ENCODE measurements at places on chromosomes 11 and 22.

- H3K36me3 ChIP-seq: peaks cover 2% of the 10 kb centered on the region
- no peak overlapping the region for H3K27ac ChIP-seq
- no peak overlapping the region for H3K4me3 ChIP-seq
- H3K4me1 ChIP-seq: no peaks in the 10 kb centered on the region
- DNase-seq: no peak
Measured at GRCh38 chr11:70883323-70883940, 368.9 kb downstream of the SHANK2 start.

DNA sequence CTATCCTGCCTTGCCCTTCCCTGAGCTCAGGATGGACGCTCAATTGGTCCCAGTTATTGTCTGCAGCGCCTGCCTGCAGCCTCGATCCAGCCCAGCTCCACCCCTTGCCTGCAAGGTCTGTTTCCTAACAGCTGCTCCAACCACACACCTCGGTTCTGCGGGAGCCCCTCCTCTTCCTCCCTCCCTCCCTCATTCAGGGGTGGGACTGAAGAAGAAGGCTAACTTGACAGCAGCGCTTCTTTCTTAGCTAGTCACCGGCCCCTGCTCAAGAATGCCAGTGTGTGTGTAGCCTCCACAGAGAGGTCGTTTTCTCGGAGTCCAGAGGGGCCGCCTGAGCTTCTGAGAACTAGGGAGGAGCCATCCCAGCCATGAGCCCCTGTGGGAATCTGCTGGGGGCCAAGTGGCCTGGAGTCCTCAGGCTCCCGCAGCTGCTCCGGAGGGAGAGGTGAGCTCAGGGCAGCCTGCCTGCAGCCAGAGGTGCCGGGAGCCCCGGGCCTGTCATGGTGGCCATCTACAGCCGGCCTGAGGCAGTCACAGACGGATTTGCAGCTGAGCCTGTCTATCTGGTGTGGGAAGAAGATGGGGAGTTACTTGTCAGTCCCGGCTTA, 36.1 kb downstream of the LIMK2 start:
- H3K27ac ChIP-seq: peak overlapping the region; percentile 81
- H3K27me3 ChIP-seq: no peaks in the 10 kb centered on the region
- DNase-seq: peak; percentile 82
- peak overlapping the region; percentile 30 for H3K4me3 ChIP-seq
- no peaks in the 10 kb centered on the region for H3K36me3 ChIP-seq
- H3K4me1 ChIP-seq: peaks cover 75% of the 10 kb centered on the region

DNA sequence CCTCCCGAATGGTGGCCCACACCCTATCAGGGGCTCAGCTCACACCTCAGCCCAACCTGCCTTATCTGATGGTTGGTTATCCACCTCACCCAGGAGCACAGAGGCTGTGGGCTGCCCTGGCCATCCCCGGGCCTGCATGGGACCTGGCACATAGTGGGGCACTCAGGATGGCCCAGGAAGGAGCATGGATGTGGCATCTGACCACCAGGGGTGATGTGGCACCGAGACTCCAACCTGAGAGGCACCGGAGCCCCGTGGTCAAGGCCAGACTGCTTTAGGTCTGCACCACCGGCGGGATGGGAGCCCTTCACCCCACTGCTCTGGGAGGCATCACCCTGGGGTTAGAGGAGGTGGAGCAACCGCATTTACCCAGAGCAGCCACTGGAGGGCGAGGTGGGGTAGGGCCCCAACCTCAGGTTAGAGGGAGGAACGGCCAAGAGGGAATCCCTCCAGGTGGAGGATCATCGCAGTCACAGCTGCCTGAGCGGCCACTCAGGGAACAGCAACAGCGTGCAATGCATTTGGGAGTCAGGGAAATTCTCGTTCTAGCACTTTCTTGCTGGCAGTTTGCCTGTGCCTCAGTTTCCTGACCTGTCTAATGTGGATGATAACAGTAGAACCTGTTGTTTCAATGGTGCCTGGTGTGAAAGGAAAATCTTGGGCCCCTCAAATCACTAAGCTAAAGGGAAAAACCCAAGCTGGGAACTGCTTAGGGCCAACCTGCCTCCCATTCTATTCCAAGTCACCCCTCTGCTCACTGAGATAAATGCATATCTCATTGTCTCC, 52.9 kb upstream of the CARS1 start:
- no peaks in the 10 kb centered on the region for H3K36me3 ChIP-seq
- H3K4me3 ChIP-seq: no peak overlapping the region
- no peak overlapping the region for H3K27ac ChIP-seq
- H3K27me3 ChIP-seq: no peaks in the 10 kb centered on the region

- no peak for DNase-seq
- H3K27me3 ChIP-seq: no peaks in the 10 kb centered on the region
- no peaks in the 10 kb centered on the region for H3K36me3 ChIP-seq
- H3K4me3 ChIP-seq: no peak overlapping the region
Measured at GRCh38 chr11:24748261-24748660, 251.4 kb downstream of the LUZP2 start.

- H3K36me3 ChIP-seq: no peaks in the 10 kb centered on the region
- no peaks in the 10 kb centered on the region for H3K27me3 ChIP-seq
Measured at GRCh38 chr11:62508336-62509058, 38.1 kb downstream of the AHNAK start.

DNA sequence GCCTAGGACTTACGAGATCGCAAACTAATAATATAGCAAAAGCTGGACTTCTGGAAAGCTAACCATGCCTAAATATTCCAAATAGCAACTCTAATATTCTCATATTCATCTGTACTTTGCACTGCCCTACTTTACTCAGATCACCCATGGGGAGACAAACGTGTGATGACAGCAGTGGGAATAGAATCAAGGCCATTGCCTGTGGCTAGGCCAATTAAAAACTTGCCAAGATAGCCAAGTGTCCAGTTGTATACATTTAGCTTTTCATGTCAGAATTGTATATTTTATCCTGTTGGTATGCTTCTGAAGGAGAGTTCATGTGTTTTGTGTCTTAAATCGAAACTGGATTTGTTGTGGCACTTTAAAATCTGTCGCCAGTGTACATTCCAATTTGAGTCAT, 1.2 kb upstream of the CEP126 start:
- peaks cover 17% of the 10 kb centered on the region for H3K4me1 ChIP-seq
- DNase-seq: no peak
- H3K27me3 ChIP-seq: no peaks in the 10 kb centered on the region
- no peak overlapping the region for H3K27ac ChIP-seq
- no peak overlapping the region for H3K4me3 ChIP-seq

DNA sequence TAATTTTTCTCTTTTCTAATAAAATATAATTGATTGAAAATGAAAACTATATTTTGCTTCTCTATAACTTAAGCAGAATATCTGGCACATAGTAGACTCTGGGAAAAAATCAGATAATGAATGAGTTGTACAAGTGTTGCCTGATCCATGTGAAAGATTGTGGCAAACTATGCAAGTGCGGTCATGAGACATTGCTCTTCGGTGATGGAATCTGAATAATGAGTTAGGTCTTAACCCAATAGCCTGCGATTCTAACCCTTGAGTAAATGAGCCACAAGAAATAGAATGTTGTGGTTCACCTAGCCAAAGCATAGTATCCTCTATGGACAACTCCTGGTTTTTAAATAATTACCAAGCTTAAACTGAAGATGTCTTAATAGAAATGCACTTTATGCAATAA, 333.7 kb upstream of the LUZP2 start:
- H3K4me1 ChIP-seq: no peaks in the 10 kb centered on the region
- no peak overlapping the region for H3K27ac ChIP-seq
- H3K36me3 ChIP-seq: no peaks in the 10 kb centered on the region
- no peaks in the 10 kb centered on the region for H3K27me3 ChIP-seq

DNA sequence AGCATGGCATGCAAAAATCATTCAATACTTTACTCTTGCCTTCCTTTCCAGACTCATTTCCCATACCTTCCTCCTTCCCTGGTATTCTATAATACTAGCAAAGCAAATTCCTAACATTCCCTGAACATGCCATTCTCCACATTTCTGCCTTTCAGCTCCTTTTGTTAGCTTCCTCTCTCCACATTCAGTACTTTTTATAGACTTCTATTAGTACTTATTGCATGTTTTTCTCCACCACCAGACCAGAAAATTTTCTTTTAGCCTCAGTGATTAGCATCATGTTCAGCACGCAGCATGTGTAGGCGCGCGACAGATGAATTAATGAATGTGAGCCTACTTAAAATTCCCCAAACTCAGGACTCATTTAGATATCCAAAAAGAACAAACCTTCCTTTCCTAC, 935.3 kb downstream of the DLG2 start:
- no peaks in the 10 kb centered on the region for H3K4me1 ChIP-seq
- H3K36me3 ChIP-seq: no peaks in the 10 kb centered on the region
- no peak overlapping the region for H3K4me3 ChIP-seq
- no peak overlapping the region for H3K27ac ChIP-seq

GRCh38 chr11:70710601-70711000, 312.3 kb downstream of the CTTN start:
- no peaks in the 10 kb centered on the region for H3K36me3 ChIP-seq
- H3K4me1 ChIP-seq: no peaks in the 10 kb centered on the region
- H3K27ac ChIP-seq: no peak overlapping the region
- H3K4me3 ChIP-seq: no peak overlapping the region

DNA sequence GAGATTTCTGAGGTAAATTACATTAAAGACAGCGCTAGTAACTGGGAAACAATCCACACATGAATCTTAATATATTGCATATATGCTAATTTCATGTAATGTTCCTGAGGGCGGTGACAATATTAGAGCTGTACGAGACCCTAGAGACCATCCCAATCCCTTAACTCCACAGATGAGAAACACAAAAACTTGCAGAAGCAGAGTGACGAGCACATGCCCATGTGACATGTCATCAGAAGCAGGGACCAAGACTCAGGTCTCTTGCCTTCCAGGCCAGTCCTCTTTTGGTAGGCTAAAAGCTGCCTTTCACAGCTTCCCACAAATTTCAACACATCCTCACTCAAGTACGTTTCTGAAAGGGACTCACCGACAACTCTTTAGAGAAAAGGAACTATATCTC, 11.8 kb downstream of the MAPK1 start:
- no peaks in the 10 kb centered on the region for H3K36me3 ChIP-seq
- DNase-seq: no peak
- H3K4me3 ChIP-seq: no peak overlapping the region
- H3K27me3 ChIP-seq: no peaks in the 10 kb centered on the region
- no peak overlapping the region for H3K27ac ChIP-seq

- DNase-seq: no peak
- peaks cover 26% of the 10 kb centered on the region for H3K4me1 ChIP-seq
- H3K27ac ChIP-seq: no peak overlapping the region
- peaks cover 2% of the 10 kb centered on the region for H3K36me3 ChIP-seq
Measured at GRCh38 chr11:67299471-67300191, 3.7 kb upstream of the SSH3 start.

Data from body of pancreas (tissue), 4 donors.